ENCODE measurements at places on chromosomes 1 and 21.

DNA sequence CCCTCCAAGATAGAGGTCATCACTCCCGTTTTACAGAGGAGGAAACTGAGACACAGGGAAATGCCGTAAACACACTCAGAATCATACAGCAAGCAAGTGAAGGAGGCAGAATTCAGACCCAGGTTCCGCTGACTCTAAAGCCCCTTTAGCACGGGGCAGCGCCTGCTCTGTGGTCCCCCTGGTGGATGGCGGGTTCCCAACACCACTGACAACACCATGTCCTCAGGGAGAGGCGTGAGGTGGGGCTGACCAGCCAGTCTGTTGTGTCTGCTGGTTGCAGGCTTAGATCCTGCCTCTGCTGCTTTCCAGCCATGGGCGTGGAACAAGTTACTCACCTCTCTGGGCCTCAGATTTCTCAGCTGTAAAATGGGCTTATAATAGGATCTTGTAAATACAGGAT lies 617.3 kb downstream of the MATN1 start:
- DNase-seq, result peak; percentile 25

GRCh38 chr1:154479764-154480421 lies 22.1 kb upstream of the TDRD10 start:
- DNase-seq, result peak; percentile 71

DNA sequence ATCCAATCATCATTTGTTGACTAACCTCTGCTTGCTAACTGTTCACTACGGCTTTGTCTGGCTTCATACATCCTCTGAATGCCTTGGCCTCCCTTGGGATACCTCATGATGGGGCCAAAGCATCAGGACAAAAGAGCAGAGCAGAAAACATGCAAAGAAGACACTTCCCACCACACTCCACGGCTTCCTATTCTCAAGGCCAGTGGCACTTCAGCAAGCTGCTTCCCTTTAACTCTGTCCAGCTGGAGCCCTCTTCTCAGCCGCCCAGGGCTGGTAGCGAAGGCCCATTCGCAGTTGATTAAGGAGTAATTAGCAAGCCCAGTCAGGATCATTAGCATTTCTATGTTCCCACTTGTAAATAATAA lies 224.3 kb upstream of the FGGY start:
- DNase-seq, result no peak

DNA sequence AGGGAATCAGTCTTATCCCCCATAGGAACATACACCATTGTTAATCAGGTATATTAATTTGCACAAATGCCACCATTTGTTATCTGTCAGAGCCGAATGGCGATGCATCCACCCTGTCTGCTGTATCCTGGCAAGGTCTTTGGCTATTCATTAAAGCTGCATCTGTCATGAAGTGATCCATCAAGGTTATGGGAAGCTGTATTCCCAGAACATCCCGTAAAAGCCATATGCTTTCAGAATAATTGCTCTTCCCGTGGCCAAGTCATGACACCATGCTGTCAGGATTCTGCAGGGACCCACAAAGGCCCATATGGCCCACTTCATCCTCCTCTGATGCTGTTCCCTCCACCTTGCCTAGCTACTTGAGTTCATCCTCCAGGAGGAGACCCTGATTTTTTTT lies 103.9 kb downstream of the RAVER2 start:
- no peak for DNase-seq

- peak; percentile 57 for DNase-seq
Observed at GRCh38 chr1:234881893-234882771, 246.5 kb downstream of the TOMM20 start.

GRCh38 chr1:188386161-188386560 lies 1557.4 kb downstream of the PLA2G4A start:
- DNase-seq, result no peak

GRCh38 chr1:27564710-27565649 lies 39.0 kb downstream of the AHDC1 start:
- no peak for DNase-seq

- DNase-seq, result no peak
Observed at GRCh38 chr1:65757531-65757930, 35.2 kb upstream of the PDE4B start.

DNA sequence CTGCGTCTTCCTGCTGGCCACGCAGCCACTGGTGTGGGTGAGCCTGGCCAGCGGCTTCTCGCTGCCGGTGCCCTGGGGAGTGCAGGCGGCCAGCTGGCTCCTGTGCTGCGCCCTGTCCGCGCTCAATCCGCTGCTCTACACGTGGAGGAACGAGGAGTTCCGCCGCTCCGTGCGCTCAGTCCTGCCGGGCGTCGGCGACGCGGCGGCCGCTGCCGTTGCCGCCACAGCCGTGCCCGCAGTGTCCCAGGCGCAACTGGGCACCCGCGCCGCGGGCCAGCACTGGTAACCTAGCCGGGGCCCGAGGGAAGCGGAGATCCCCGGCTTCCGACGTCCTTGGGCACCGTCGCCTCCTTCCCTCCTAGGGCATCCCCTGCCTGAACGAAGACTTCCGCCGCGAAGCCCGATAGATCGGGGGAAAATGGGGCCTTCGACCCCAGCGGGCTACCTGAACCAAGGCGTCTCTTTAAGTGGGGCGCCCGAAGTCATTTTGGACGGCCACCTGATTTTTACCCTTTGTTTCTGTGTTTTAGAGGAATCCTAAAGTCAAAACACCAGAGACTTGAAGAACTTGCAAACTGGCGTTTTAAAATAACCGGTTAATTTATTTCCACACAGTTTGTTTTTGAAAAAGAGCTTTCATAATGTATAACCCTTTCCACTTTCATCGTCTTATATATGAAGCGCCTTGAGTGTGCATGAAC lies 2.0 kb downstream of the GPR88 start:
- DNase-seq, result no peak

DNA sequence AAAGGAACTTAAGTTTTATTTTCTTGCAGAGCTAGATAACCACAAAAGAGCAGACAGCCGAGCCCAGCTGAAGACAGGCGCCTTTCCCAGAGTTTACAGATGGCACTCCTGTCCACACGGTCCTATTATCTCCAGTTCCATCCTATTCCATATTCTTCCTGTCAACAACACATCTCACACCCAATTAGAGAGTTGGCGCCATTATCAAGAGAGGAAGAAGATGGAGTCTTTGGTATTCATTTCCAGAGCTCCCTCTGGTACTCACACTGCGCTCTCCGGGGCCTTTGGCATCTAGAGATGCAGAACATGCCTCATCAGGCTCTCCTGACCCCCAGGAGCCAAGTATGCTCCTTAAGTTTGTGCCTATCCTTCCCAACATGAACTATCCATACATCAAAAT lies 43.3 kb upstream of the SIPA1L2 start:
- no peak for DNase-seq

DNA sequence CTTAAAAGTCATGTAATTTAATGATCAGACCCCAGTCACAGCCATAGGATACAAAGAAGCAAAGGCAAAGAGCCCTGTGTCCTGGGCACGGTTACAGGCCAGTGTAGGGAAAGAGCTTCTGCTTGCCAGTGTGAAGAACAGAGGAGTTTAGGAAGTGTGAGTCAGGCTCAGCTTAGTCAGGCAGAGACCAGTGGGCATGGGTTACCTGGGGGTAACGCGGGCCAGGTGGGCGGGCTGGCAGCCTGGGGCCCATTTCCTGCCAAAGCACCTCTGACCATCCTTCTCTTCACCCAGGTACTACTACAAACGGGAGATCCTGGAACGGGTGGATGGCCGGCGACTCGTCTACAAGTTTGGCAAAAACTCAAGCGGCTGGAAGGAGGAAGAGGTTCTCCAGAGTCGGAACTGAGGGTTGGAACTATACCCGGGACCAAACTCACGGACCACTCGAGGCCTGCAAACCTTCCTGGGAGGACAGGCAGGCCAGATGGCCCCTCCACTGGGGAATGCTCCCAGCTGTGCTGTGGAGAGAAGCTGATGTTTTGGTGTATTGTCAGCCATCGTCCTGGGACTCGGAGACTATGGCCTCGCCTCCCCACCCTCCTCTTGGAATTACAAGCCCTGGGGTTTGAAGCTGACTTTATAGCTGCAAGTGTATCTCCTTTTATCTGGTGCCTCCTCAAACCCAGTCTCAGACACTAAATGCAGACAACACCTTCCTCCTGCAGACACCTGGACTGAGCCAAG lies 4.7 kb downstream of the ELF3 start:
- DNase-seq, result no peak

DNA sequence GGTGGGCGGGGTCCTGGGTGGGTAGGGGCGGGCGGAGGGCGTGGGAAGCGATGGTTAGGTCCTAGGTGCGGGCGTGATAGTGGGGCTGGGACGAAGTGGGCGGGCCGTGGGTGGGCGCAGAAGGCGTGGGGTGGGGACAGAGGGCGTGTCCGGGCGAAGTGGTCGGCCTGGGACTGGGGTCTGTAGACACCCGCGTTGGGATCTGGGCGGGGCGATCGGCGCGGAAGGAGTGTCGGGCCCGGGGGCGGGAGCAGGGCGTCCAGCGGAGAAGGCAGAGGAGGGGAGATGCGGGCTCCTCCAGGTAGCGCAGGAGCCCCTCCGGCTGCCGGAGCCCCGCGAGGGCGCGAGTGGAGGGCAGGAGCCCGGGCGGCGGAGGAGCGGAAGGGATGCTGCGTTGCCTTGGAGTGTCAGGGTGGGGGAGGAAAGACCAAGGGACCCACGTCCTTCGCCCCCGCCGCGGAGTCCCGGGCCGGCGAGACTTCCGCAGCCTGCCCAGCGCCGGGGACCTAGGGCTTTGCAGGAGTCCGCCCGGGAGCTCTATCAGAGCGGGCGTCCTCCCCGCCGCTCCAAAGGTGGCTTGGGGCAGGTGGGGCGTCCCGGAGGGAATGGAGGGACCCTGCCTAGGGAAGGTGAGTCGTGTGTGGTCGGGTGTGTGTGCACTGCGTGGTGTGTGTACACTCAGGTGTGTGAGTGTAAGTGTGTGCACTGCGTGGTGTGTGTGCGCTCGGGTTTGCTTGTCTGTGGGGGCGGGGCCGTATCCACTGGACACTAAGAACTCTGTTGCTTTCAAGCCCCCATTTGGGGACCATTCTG lies 27.0 kb upstream of the PRSS38 start:
- peak; percentile 66 for DNase-seq

- DNase-seq, result no peak
Observed at GRCh38 chr1:58971629-58972140, 187.8 kb upstream of the JUN start.

DNA sequence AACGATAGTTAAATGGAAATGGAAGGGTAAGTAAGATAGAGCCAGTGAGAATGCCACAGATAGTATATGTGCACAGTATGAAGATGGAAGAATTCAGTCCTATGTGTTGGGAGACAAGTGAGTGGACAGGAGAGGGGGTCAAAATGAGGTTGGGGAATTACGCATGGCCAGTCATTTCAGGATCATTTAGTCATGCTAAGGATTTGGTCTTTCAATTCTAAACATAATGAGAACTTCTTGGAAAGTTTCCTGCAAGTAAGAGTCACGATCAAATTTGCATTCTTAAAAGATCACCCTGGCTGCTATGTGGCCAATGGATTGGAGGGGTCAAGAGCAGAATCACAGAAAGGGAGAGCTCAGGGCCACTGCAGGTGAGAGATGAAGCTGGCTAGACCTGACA lies 64.0 kb upstream of the KCNK2 start:
- DNase-seq, result no peak

GRCh38 chr1:7410156-7410555 lies 360.9 kb upstream of the VAMP3 start:
- no peak for DNase-seq

DNA sequence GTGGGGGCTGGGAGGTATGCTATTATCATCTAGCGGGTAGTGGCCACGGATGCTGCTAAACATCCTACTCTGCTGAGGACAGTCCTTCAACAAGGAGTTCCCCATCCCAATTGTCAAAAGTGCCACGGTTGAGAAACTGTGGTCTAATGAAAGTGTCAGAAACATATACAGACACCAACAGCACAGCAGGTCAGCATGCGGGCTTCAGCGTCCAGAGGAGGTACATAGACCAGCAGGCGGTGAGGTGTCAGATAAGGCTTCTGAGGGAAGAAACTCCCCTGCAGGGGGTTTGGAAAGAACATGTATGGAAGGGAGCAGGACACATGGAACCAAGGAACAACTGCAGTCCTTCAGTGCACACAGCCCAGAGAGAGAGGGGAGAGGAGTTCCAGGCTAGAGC lies 4.8 kb upstream of the TTC4 start:
- no peak for DNase-seq
